ENCODE measurements at places on chromosomes 7 and 10.
A peak's percentile ranks its signal among the peaks of the same experiment; 100 is the strongest.

- DNase-seq, result peak; percentile 45
Observed at GRCh38 chr10:60384011-60384410, 5.7 kb downstream of the ANK3 start.

GRCh38 chr10:132807621-132808049, 21.7 kb upstream of the NKX6-2 start:
- no peak for DNase-seq

DNA sequence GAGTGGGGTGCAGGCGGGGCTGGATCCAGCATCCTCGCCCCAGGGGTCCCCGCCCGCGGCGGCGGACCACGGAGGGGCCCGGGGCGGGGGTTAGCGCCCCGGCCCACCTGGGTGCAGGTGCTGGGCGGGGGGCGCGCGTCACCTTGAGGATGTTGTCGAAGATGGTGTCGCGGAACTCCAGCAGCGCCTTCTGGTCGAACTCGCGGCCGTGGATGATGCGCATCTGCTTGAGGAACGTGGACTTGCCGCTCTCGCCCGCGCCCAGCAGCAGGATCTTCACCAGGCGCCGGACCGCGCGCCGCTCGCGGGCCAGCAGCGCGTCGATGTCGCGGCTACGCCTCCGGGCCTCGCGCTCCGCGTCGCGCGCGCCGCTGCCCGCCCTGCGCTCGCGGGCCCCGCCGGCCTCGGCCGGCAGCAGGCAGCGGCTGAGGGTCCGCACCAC, 376 bp downstream of the GNA12 start:
- peak; percentile 31 for DNase-seq

DNA sequence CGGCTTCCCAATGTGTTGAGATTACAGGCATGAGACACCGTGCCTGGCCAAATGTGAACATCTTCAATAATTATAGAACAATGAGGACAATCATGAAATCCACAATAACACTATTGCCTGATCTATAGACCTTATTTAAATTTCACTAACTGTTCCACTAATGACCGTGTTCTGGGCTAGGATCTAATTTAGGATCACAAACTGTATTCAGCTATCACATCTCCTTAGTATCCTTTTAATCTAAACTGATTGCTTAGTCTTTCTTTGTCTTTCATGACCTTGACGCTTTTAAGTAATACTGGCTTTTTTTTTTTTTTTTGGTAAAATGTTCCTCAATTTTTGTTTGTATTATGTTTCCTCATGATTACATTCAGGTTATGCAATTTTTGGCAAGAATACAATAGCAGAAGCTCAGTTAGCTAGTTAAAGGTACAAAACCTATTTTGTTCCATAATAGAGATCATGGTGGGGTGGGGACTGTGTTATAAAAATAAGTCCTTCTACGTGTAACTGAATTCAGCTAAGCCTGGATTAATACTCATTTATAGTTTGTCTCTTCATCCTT, 158.4 kb downstream of the AOAH start:
- DNase-seq, result peak; percentile 33

GRCh38 chr7:911791-912480, 35.6 kb downstream of the GET4 start:
- no peak for DNase-seq
